Activated T-helper 1 cell treated with Interleukin-2 at 50 U/mL for 16 hours (primary cell): ENCODE measurements at places on chromosomes 5 and 9.

DNA sequence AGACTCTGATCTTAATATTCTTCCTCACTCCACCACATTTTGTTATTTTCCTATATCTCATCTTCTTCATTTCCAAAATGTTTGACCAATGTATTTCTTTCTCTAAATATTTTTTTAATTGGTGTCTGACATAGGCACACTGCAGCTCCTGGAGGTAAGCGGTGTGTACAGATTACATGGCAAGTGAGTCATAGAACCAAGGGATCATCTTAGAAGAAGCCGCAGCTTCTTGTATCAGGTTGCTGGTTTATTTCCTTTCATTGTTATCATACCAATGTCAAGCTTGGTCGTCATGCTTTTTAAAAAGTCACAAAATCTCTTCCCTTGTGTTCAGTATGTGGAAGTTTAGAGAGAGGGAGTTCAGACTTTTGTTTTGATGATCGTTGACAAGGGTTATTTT is 526.1 kb upstream of the CDH18 start:
- no peak for DNase-seq

- no peak for DNase-seq
Measured at GRCh38 chr5:7464182-7464581, 68.2 kb downstream of the ADCY2 start.

DNA sequence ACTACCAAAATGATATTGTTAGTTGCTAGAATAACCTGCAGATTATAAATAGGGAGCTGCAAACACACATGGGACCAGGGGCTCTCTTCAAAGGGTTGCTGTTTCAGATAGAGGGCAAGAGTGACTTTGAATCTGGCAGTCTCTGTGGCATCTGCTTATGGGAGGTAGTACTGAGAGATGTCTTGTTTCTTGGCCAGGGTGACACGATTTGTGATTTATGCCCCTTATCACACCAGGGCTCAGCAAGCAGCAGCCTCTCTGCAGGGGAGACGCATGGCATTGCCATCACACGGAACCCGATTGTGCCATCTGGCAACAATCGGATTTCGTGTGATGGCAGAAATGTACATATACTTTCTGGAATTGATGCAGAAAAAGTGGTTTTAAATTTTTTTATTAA is 615.6 kb downstream of the ZNF608 start:
- no peak for DNase-seq

DNA sequence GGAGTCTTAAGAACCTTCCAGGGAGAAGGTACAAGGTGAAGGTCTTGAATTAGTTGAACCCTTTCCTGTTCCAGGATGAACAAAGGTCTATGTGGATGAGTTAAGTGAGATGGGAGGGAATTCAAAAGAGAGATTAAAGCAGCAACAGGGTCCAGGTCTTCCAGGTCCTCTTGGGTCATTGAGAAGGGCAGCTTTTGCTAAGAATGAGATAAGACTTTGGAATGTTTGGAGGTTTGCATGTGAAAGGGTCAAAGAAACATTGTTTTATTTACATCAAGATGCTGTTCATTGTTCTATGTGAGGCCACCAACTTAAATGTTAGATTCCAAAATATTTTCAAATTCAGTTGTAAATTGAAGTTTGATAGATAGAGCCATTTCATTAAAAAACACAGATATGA is 463.9 kb downstream of the ANXA1 start:
- no peak for DNase-seq

- DNase-seq = no peak
Measured at GRCh38 chr5:107925200-107925599, 254.5 kb upstream of the EFNA5 start.

DNA sequence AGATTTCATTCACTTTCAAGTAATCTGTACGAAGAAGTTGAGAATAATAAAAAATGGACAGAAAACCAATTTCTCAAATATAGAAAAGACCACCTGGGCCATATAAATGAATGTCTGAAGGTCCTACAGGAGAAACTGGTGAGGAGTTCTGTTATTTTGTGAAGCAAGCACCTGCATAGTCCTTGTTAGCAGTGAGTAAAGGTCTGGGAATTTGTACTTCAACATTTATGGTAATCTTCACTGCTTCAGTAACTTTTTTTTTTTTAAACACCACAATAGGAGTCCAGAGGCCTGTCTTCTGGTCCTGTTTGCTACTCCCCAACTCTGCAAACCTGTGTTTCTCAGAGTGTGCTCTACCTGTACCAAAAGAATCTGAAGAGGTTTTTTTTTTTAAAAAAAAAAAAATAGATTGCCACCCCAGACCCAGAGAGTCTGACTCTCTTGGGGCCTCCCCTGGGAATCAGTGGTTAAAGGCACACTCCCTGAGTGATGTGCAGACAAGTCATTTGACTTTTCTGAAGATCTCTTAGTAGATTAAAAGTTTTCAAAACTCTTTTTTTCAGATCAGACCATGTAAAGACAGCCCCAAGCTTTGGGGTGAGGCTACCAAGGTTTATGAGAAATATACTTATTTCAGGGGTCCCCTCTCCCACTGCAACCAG is 55.5 kb downstream of the FAM81B start:
- no peak for DNase-seq

DNA sequence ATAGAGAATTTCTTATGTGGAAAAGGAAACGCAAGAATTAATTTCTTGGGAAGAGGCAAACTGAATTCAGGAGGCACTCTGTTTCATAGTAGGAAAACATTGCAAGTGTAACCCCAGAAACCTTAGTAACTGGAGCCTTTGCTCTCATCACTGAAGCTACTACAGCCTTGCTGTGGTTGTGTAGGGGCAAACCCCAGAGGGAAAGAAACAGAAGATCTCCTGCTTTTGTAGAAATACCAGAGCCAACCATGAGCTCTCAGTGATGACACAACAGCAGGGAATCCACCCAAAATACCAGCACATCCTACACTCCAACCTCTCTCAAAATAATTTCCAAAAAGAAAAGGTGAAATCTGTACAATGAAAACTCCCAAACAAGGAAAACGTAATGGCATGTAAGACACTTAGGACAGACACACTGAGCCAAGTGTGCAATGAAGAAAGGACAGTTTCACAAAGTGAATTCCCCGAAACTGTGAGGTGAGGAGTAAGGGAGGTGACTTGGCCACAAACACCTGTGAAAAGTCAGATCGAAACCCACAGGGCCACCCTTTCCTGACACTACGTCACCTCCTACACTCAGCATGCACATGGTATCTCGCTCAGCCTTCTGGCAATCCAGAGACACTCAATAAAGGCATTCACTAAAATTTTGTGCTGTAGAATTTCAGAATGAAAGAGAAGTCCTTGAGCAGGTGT is 8.5 kb upstream of the ACSL6 start:
- peak; percentile 46 for DNase-seq

GRCh38 chr5:174895360-174895759 is 171.0 kb downstream of the MSX2 start:
- no peak for DNase-seq

DNA sequence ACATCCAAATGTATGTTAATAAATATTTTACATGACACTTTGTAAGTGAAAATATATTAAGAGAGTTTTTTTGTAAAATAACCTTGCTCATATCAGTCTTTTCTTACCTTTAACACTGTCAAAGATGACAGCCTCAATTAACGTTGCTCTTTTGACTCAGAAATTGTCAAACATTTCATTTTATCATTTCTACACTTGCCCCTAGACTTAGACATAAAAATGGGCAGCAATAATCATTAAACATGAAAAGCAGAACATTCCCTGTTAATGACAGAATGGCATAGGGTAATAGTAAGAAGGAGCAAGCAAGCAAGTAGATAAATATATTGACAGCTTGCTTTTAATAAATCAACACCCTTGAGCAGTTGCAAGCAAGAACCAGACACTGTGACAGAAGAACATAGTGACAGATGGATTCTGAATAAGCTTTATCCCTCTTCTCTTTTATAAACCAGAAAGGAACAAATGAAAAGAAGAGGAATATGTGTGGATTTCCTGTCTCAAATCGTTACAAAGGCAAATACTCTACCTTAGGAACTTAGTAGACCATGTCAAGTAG is 796.0 kb upstream of the CHD1 start:
- no peak for DNase-seq

DNA sequence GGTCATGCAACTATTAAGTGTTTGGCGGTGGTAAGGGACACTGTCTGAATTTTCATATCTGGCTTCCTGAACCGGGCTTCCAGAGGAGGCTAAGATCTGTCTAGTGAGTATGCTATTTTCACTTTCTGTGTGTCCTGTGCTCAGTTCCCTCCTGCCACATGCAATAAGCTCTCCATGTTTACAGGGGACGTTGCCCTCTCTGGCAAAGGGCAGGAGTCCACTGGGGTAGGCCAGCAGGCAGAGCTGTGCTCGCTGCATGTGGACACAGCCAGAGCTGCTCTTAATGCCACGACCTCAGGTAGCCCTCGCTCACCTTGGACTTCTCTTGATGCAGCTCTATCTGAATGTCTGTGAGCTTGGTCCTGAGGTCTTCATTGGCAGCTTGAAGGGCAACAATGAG is 111.2 kb downstream of the JAKMIP2 start:
- DNase-seq = no peak

GRCh38 chr9:28024676-28025075 is 451.4 kb upstream of the C9orf72 start:
- no peak for DNase-seq

- no peak for DNase-seq
Measured at GRCh38 chr5:3022665-3023064, 271.2 kb upstream of the IRX2 start.

GRCh38 chr9:113805486-113806132 is 70.5 kb upstream of the ZNF618 start:
- DNase-seq = no peak

- DNase-seq = peak; percentile 92
Measured at GRCh38 chr9:121121582-121122087, 46.9 kb downstream of the CNTRL start.

DNA sequence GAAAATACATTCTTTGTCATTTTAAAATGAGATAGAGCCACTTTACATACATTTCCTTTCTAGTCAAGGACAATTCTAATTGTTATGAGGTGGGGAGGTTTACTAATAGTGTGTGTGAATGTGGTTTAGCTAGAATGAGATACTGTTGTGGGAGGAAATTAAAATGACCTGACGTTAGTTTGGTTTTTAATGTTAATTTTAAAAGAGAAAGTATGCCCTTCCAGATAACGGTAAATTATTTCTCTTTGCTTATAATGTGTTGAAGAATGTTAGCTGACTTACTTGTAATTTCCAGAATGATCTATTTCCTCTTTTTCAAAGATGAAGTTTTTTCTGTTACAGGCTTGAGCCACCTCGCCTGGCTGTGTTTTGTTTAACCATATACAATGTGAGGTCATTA is 1.7 kb upstream of the TAF7 start:
- DNase-seq = no peak

DNA sequence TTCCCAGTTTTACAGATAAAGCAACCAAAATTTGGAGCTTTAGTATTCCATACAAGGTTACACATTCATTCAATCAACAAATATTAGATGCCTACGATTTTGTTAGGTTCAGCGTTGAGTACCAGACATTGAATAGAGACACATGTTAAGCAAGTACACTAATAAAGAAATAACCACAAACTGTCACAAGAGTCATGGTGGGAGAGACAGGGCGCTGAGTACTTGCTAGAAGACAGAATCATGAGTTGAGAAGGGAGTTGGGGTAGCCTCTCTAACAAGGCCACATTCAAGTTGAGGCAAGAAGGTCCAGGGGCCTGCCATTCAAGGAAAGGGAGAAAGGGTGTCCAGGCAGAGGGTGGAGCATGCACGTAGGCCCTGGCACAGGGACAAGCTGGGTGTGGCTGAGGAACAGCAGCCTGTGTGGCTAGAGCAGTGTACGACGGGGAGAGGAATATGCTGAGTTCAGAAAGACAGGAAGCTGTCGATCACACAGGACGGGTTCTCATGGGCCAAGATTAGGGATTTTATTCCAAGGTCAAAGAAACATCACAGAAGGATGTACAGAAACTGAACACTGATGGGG is 17.0 kb downstream of the CDK5RAP2 start:
- DNase-seq = no peak

GRCh38 chr5:113190347-113190746 is 213.7 kb downstream of the DCP2 start:
- DNase-seq = no peak

DNA sequence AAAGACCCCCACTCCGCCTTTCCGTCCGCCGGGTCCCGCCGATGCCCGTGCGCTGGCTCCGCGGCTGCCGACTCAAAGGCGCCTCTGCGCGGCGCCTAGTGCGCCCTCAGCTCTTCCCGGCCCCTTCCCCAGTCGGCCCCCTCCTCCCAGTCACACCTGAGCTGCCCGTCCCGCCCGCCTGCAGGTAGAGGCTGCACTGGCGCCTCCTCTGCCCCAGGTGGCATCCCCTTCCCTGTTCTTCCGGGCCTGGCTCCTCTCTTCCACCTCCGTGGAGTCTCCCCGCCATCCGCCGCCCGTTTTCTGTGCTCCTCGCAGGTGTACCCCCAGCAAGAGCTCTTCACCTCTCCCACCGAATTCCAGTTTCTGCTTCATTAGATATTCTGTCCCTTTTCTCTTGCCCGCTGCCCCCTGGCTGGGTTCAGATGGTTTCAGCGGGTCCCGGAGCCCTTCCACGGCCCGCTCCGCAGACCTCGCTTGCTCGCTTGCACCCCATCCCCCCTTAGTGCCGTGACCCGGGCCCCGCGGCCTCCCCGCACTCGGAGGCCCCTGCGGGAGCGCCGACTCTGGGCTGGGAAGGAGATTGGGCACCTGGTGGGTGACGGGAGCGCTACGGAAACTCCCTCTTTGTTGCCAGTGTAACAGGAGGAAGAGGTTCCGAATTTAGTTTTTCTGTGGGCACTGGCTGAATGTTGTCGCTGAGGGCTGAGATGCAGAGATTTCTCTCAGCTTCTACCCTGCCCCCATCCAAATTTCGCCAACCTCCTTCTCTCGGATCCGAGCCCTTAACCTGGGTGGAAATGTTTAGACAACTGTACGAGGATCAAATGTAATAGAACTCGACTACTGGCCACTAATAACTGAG is 809 bp downstream of the SLC44A1 start:
- peak; percentile 17 for DNase-seq

DNA sequence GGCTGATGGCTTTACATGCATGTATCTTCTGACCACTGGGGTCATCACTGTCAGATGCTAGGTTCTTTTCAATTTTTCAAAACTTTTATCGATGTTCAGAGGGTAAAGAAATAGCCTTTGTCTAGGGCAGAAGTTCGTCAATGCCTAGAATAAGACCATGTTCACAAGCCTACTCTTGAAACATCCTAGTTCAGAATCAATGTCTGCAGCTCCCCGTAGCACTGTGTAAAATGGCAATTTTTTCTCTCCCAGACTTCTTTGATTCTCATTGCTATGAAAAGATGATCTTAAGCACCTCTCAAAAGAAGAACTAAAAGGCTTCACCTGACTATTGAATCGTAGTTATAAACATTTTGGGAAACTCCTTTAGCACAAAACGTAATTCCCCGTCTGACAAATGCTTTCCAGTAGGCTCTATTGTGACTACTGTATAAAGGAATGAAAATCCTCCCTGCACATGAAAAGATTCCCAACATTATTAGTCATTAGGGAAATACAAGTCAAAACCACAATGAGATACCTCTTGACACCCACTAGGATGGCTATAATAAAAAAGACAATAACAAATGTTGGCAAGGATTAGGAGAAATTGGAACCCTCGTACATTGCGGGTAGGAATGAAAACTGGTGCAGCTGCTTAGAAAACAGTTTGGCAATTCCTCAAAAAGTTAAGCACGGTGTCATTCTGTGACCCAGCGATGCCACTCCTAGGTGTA is 263.5 kb downstream of the ARHGAP26 start:
- no peak for DNase-seq
